ENCODE measurements at places on chromosomes 12 and 14.

- no peak for DNase-seq
These were observed 21.1 kb downstream of the OR10G3 start for GRCh38 chr14:21558703-21559170.

DNA sequence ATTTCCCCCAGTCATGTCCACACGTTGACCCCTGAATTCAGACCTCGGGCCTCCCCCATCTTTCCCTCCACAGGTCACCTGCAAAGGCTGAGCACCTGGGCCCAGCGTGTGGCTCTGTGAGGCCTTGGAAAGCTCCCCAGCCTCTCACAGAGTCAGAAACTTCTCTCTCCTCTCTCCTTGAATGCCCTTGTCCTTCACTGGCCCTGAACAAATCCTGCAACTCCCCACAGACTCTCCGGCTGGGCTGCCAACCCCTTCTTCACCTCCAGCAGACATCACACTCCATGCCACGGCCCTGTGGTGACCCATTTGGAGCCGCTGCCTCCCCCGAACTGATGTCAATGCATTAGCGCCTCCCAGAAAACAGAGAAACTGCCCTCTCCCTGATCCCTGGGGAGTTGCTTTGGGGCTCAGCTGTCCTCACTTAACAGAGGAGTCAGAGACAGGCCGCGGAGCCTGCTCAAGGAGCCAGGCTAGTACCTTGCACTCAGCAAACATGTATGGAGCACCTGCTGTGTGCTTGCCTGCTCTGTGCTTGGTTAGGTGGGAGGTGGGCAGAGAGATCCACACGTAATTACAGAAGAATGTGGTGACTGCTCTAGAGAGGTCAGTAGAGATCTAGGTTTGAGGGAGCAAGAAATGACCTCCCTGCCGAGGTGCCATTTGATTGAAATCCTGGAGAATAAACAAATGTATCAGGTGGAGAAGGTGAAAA is 99.2 kb upstream of the PWP1 start:
- no peak for DNase-seq

- no peak for DNase-seq
These were observed 144.8 kb downstream of the ASCL1 start for GRCh38 chr12:103102225-103102744.

DNA sequence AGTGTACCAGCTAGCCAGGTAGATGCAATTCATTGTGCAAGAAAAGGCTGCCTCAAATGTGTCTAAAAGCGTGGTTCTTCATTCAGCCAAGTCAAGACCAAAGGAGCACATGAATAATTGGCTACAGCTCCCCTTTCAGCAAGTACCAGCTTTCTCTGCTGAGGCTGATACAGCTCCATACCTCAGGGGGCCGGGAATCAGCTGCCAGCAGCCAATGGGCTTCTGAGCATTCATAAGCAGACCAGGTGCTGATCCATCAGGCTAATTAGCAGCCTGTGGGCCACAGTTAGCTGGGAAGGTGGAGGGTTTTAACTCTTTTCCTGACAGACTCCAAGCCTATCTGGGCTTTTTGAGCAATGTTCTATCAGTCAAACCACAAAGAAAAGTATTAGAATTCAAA is 264.7 kb downstream of the APAF1 start:
- DNase-seq: no peak

Data from suppressor macrophage treated with lipopolysaccharide for 1 hour (primary cell).